ENCODE measurements at places on chromosomes 7 and 10.

- no peak for DNase-seq
These were observed 600 bp upstream of the DBNL start for GRCh38 chr7:44043902-44044301.

DNA sequence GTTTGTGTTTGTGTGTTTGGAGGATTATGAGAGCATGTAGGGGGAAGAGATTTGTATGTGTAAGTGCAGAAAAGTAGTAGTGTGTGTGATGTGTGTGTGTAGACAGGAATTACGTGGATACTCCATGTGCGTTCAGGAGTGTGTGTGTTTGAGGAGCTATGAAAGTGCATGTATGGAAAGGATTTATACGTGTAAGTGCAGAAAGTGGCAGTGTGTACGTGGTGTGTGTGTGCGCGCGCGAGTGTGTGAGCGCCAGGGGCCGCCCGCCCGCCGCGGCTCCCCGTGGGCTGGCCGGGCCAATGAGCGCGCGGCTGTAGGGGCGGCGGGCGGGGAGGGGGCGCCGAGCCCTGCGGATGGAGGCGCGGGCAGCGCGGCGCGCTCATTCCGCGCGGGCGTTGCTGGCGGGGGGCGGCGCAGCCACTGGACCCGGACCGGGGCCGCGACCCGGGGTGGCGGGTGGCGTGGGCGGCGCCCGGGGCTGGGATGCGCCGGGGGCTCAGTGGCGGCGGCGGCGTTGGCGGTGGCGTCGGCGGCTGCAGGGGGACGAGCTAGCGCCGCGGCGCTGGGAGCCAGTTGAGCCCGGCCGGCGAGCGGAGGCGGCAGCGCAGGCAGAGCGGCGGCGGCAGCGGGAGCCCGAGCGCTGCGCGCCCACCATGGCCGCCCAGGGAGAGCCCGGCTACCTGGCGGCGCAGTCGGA lies at the start of gene BICC1:
Gene BICC1 (plus strand): TSS at position 382 of the 697 bp plus-strand sequence. CDS start 272 bp downstream, at position 654.
- DNase-seq = no peak

DNA sequence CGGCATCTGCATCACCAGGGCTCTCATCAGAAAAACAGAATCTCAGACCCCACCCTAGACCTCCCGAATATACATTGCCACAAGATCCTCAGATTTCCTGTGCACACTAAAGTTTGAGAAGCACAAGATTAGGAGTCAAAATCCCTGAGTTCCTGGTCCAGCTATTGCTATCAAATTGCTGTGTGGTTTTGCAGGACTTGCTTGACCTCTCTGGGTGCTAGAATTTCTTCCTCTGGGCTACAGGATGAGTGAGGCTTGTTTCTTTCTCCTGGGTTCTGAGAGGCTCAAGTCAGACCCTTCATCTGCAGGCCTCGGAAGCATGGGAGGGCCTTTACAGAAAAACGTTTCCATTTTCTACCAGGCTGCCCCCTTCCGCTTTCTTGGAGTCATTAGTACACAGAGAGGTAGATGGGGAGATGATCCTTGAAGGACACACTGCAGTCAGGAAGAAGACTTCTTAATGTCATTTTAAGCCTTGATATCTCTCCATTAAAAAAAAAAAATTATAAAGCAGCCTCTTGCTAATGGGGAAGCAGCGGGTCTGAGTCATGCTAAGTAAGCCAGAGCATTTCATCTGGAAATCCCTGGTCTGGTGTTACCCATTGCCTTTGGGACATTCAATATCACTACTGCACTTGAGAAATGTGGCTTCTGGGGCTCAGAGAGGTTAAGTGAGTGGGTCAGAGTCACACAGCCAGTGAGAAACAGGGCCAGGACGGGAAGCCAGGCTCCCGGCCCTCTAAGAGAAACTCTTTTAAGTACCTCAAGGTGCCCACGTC lies 173.5 kb downstream of the KCNMA1 start:
- no peak for DNase-seq

GRCh38 chr10:130048081-130048480 lies 62.5 kb downstream of the C10orf143 start:
- no peak for DNase-seq

DNA sequence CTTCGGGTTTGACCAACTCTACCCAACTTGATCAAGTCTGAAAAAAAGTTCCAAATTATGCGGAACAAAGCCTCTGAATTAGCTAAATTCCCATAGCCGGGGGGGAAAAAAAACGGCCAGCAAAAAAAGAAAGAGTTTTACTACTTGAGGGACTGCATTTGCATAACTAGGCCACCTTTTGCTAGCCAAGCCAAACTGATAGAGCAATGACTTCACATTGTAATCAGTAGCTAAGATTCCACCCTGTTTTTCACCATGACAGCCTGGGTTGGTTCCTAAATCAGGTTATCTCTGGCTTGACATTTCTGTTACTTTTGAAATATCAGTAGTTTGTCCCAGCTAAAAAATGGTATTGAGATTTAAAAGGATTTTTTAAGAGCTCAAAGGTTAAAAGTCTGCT lies 31.4 kb upstream of the CREB3L2 start:
- DNase-seq = no peak

GRCh38 chr10:103661198-103661950 lies 167.9 kb downstream of the NEURL1 start:
- DNase-seq = peak; percentile 75

DNA sequence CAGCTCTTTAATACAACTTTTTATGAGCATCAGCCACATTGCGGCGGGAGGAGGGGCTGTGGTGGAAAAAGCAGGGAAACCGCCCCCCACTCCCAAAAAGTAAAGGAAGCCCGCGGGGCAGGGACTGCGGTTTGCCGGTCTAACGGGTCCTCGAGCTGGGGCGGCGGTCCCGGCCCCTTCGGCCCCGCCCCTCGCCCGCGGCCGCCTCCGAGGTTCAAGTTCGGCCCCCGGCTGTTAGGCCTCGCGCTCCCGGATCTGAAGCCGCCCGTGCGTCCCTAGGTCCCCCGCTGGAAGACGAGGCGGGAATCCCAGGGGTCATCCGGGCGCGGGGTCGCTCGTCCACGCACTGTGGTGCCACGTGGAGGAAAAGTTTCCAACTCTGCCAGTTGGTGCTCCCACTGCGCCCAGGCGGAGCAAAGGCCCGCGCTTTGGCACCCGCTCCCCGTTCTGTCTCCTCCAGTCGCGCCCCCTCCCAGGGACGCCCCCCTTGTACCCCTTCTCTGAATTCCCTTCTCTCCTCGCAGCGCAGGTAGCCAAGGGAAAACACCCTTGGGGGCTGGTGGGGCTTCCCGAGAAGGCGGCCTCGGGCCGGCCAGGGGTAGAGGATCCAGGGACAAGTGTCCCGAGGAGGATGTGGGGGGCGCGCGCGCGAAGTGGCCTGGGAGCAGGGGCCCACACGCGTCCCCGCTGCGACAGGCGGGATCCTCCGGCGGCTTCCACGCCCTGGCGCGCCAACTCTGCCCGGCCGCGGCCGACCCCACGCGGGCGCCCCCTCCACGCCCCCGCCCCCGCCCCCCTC lies 798 bp upstream of the AUTS2 start:
- DNase-seq = no peak

DNA sequence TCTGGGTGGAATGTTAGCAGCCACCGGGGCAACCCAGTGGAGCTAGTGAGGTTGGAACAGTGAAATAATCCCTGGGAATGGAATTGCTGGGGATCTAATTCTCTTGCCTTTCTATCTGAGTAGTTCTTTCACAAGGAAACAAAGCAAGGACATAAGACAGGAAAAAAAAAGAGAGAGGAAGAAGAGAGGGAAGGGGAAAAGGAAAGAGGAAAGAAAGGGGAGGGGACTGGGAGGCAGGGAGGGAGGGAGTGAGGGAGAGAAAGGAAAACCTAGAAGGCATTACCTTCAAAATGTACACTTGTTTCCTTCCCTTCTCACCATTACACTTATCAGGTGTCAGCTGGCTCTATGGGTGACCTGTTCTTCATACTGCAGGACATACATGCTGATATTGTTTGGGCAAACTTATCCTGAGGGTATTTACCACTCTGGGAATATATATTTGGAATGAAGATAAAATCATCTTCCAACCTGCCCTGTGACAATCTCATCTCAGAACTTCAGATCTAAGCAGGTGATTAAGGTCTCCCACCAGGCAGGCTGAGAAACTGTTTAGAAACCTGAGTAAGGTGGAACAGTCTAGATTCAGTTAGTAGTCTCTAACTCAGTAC lies 50.0 kb upstream of the KCNIP2 start:
- DNase-seq = no peak

DNA sequence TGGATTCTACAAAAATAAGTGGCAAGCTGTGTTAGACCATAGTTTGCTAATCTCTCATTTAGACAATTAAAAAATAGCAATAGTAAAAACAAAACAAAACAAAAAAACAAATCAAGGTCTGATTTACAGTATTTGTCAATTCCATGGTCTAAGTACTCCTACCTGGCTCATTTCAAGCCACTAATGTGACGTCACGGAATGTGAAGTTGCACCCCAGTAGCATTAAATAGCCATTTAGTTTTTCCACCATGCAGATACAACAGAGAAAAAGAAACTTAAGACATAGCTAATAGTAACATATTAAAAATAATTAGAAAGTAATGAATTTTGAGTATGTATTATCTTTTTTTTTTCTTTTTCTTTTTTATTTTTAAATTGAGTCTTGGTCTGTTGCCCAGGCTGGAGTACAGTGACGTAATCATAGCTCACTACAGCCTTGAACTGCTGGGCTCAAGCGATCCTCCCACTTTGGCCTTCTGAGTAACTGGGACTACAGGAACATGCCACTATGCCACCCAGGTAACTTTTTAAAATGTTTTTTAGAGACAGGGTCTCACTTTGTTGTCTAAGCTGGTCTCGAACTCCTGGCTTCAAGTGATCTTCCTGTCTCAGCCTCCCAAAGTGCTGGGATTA lies 101.2 kb downstream of the MKX start:
- DNase-seq = no peak

DNA sequence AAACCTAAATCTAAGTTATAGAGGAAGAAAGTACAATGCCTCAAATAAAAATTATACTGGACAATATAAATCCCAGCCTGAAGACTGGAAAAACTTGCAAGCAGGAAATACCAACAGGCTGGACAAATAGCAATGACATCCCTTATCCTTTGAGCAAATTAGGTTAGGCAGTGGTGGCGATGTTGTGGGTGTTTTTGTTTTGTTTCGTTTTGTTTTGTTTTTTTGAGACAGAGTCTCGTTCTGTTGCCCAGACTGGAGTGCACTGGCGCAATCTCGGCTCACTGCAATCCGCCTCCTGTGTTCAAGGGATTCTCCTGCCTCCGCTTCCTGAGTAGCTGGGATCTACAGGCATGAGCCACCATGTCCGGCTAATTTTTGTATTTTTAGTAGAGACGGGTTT lies 57.3 kb upstream of the TES start:
- no peak for DNase-seq

- no peak for DNase-seq
These were observed 997 bp upstream of the LDB1 start for GRCh38 chr10:102120991-102121738.

- DNase-seq = no peak
These were observed 33.9 kb downstream of the C10orf143 start for GRCh38 chr10:130076681-130077080.

DNA sequence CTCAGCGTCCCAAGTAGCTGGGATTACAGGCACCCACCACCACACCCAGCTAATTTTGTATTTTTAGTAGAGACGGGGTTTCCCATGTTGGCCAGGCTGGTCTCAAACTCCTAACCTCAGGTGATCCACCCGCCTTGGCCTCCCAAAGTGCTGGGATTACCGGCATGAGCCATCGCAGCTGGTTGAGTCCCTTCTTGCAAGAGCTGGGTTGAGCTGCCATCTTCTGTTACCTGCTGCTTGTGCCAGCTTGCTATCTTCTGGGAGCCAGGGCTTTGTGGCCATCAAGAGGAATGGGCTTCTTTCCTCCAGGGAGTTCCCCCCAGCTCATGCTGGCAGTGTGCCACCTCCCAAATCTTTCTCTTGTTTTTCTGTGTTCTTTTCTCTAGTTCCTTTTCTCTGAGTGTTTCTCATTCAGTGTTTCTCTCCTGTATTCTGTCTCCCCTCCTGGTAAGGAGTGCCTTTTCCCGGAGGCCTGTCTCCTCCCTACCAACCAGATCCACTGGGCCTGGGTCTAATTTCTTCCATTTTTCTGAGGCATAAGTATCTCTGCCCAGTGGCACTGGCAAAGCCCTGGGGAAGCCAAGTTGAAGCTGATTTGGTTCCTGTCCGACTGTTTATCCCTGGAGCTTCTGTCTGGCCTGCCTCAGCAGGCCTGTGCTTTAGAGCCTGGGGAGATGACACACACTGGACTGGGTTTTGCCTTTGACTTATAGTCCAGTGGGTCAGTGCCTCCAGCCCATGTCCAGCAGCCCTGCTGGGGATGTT lies 3.7 kb downstream of the DBNL start:
- DNase-seq = no peak

DNA sequence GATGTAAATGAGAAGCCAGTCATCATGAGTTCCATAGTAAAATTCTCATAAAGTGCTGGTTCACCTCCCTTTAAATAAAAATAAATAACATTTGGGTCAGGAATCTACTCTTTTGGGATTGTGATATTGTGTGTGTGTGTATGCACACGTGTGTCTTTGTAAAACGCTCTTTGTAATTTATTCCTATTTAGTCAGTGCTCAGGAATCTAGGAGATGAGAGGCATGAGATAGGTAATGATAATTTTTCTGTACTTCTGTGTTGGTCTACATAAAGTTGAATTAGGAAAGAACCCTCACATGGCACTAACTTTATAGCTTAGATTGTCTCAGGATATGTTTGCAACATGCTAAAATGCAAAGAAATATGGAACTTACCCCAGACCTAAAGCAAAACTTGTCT lies 4.9 kb upstream of the CALCR start:
- no peak for DNase-seq

DNA sequence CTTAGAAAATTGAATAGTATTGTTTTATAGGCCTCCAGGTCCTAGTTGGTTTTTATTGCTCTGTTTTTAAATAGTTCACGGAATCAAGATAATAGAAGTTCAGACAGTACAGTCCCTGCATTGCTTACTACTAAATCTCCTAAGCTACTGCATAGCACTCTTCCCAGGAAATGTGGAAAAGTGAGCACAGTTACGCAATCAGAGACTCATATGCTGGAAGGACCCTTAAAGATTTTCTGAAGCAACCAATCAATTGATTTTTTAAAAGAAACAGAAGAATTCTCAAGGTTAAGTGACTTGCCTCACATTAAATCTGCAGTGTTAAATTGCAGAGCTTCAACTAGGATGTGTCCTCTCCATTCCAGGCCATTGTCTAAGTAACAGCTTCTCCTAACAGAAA lies 23.1 kb upstream of the DIP2C start:
- no peak for DNase-seq

GRCh38 chr7:131011976-131012375 lies 278.0 kb upstream of the KLF14 start:
- no peak for DNase-seq
